ENCODE measurements at places on chromosomes 12 and 14.
A peak's percentile ranks its signal among the peaks of the same experiment; 100 is the strongest.

- DNase-seq, result peak; percentile 15
Observed at GRCh38 chr12:124233846-124234640, 60.9 kb upstream of the RFLNA start.

GRCh38 chr12:118073768-118074167 is 12.8 kb upstream of the WSB2 start:
- DNase-seq, result no peak

DNA sequence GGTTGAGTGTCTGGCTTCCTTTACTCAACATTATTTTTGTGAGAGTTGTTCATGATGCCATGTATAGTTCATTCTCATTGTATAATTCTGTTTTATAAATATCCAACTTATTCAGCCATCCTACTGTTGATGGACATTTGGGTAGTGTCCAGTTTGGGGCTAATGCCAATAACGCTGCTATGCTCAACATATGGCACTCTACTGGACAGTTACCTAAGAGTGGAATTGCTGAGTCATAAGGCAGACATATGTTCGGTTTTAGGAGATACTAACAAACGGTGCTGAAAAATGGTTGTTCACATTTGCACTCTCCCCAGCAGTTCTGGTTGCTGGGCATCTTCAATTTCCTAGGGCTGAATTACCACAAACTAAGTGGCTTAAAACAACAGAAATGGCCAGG is 28.7 kb upstream of the P2RX4 start:
- DNase-seq, result no peak

DNA sequence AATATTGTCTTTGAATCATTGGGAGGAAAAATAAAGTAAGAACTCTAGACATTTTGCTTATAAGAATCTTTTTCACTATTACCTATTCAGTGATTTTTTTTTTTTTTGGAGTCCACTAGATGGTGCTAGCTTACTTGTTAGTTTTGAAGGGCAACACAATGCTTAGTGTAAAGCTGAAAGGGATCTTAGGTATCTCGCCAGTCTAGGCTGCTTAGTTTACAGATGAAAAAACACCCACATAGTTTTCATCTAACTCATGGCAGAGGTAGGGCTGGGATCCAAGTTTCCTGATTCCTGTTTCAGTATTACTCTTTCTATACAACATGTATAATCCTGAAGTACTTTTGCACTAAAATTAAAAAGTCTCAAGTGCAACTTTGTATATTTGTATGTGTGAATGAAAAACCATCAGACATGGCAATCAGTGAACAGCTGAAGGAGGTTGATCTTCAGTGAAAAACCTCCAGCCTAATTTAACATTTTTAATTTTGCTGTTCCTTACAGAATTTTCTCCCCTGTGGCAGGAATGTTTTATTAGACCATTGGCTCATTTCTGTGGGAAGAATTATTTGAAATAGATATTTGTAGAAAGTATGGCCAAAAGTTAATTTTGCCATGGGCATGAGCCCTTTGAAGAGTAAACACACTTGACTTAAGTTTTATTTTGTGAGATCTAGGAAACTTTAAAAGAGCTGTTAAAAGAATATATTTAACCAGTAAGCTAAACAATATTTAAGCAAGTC is 40.7 kb downstream of the LRRIQ1 start:
- DNase-seq, result peak; percentile 40

- no peak for DNase-seq
Observed at GRCh38 chr12:58204071-58204470, 262.7 kb downstream of the ATP23 start.

GRCh38 chr12:66804563-66804974 is 125.7 kb upstream of the GRIP1 start:
- DNase-seq, result no peak

GRCh38 chr12:8916154-8916553 is 1.8 kb downstream of the PHC1 start:
- no peak for DNase-seq

- DNase-seq, result peak; percentile 40
Observed at GRCh38 chr14:105419195-105420091, at the start of gene MTA1. Gene MTA1 (plus strand): TSS chr14:105419827. CDS start chr14:105420036, 209 bp downstream.

GRCh38 chr12:49365542-49365941 is 1.7 kb upstream of the SPATS2 start:
- no peak for DNase-seq

GRCh38 chr12:22866406-22866805 is 241.4 kb downstream of the ETNK1 start:
- no peak for DNase-seq

DNA sequence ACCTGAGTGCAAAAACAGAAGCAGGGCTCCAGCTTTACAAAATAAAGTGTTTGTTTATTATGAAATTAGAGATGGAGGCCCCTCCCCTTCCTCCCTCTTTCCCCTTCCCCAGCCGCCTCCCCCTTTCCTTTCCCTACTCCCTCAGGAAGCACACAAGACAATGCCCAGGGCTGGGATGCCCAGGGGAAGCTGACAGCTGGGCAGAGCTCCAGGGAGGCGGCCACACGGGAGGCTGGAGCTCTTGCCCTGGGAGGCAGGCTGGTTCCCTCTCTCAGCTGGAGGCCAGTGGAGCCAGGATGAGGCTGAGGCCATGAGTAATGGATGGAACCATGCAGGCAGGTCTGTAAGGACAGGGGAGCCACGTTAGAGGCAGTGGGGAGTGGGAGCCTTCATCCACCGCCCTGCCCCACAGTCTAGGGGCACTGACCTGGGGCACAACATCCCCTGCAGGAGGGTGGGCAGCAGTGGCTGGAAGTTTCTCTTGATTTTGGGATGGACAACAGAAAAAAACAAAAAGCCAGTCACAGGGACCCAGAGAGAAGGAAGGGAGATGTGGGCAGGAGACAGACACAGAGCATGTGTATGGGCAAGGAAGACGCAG is 5.1 kb downstream of the PSMB11 start:
- DNase-seq, result no peak

DNA sequence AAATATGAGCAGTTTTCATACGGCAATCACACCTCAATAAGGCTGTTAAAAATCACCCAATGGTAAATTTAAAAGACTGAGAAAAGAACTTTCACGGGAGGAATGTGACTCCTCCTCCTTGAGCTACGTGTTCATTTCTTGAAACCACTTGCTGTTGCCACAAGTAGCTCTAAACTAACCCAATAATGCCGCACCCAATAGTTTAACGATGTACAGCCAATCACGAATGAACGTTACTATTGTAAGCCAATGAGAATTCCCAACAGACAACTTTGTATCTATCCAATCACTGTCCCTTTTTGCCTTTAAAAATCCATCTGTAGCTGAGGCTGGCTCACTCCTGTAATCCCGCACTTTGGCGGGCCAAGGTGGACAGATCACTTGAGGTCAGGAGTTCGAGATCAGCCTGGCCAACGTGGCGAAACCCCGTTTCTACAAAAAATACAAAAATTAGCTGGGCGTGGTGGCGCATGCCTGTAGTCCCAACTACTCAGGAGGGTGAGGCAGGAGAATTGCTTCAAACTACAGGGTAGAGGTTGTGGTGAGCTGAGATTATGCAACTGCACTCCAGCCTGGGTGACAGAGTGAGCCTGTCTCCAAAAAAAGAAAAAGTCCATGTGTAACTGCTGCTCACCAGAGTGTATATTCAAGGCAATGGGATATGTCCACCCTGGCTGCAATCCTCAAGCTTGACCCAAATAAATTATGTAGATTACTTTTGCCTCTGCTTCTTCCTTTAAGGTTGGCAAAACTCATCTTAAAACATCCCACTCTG is 24.4 kb upstream of the BTBD6 start:
- no peak for DNase-seq

DNA sequence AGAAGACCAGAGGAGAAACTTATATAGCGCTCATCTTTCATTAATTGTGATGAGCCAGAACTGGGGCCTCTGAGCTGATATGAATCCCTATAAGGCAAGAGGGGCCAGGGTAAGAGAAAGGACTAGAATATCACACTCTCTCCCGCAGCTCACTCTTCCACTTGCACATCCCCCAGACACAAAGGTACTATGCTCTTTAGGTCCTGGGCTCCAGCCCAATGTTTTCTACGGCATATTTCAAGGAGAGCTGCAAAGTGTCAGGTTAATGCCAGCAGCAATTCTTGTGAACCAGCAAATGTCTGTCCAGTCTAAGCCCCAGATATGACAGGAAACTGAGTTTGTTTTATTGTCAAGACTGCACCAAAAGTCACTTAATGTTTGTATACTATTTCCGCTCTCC is 29.4 kb downstream of the PPP2R5E start:
- no peak for DNase-seq

DNA sequence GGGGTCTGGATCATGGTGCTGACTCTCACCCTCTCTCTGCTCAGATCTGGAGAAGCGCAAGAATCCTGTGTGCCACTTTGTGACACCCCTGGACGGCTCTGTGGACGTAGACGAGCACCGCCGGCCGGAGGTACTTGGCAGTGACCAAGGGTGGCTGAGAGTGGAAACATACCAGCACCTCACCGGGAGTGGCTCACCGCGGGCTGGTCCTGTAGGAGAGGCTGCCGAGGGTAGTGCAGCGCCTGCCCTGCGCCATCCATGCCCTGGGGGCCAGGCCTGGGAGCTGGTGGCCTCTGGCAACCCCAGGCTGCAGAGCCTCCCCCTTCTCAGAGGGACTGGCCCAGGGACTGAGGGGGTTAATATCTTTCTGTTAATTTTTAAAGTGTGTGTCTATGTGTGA is 46.2 kb downstream of the IL31 start:
- DNase-seq, result no peak

DNA sequence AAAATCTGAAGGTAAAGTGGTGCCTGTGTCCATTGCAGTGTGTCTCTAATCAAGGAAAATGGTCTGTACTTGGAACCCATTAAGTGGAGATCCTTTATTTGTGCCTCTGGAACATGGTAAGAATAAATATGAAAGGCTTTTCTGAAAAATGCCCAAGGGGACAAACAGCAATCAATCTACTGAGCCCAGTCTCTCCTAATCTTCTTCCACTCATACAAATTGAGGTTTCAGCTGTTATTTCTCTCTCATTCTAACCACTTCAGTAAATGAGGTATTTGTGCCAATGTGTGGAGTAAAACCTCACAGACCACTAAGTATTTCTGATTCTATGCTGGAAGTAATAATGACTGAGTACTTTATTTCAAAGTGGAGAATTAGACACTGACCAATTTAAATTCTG is 82.3 kb upstream of the ST8SIA1 start:
- DNase-seq, result no peak

DNA sequence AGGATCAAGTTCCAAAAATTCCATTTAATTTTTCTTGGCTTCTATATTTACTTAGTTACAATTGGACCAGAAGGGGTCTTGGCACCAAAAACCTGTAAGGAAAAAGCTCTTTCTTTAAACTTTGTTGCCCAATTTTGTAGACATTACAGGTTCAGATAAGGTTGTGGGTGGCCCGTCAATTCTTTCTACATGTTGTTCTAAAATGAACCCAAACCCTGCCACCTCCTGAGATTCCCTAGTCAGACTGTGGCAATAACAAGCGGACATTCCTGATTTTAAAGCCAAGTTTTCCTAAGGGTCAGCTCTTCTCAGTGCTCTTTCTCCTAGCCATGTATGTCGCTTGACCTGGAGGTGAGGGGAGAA is 45.0 kb upstream of the GSG1 start:
- DNase-seq, result no peak

DNA sequence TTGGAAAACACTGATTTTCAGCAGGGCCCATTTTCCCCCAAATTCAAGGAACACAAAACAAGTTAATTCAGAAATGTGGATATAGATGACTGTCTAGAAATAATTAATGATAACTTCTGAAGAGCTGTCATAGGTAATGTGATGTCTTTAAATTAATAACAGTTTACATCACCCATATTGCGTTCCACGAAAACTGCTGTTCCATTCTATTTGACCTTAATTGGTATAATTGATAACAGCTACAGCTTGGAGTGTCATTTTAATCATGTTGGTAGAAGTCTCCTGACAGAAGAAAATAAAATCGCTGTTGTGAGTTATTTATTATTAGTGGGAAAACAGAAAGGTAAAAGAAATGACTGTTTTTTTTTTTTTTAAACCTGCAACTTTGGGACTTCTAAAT is 36.3 kb upstream of the MGAT4C start:
- no peak for DNase-seq

DNA sequence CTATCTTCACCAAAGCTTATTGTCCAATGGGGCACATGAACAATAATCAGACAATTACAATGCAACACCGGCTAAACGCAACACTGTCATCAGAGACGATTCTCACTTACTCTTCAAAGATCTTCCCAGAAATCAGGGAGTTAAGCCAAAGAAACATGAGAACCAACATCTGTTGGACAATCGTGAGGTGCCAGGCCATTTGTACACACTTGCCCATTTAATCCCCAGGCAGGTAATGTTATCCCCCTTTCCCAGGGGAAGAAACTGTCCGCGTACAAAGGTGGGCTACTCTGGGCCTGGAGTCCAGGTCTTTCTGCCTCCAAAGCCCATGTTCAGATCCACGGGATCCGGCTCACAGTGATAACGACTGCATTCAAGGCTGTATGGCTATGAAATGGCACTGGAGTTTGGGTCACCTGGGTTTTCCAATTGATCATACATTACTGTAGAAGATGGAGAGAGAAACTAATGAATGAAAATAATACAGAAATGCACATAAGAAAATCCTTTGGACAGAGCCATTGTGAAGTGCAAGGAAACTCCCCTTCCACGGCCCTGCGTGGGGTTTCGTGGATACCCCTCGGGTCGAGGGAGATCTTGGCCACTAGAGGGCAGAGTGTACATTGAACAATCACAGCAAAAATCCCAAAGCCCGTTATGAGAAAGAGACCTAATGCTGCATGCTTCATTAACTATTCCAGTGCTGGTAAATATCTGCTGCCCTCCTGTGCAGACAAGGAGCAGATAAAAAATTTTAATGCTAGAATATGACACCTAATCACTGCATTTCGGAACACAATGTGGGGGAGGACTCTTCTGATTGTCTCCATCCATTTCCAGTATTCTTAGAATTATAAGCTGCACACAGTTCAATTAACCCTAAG is 111.4 kb downstream of the EGLN3 start:
- peak; percentile 77 for DNase-seq

DNA sequence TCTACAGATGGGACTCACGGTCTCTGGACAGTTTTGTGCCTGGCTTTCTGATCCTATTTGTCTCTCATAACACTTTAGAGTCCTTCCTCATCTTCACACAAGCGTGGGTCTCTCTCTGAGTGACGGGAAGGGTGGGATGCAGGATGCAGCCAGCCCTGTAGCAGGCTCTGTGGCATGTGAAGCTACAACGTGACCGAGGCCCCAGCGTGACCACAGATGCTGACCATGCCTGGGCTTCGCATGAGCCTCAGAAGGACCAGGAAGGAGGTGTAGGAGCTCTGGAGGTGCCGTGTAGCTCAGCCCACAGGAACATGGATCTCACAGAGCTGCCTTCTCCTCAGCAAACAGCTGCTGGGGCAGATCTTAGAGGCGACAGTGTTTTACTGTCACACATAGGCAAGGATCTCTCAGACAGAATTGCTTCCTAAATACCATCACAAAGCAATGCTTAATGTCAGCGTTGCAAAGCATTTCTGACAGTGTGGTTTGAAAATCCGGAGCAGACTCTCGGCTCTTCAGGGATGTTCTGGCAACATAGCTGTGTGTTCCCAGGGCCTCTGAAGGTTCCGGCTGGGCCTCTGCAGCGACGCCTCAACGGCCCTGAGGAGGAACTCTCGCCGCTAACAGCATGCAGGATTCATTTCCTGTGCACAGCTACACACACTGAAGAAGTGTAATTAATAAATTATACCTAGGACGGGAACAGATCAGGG is 21.9 kb downstream of the ANKLE2 start:
- no peak for DNase-seq

Measured in suppressor macrophage (primary cell).